ENCODE measurements at places on chromosomes 2 and 18.

DNA sequence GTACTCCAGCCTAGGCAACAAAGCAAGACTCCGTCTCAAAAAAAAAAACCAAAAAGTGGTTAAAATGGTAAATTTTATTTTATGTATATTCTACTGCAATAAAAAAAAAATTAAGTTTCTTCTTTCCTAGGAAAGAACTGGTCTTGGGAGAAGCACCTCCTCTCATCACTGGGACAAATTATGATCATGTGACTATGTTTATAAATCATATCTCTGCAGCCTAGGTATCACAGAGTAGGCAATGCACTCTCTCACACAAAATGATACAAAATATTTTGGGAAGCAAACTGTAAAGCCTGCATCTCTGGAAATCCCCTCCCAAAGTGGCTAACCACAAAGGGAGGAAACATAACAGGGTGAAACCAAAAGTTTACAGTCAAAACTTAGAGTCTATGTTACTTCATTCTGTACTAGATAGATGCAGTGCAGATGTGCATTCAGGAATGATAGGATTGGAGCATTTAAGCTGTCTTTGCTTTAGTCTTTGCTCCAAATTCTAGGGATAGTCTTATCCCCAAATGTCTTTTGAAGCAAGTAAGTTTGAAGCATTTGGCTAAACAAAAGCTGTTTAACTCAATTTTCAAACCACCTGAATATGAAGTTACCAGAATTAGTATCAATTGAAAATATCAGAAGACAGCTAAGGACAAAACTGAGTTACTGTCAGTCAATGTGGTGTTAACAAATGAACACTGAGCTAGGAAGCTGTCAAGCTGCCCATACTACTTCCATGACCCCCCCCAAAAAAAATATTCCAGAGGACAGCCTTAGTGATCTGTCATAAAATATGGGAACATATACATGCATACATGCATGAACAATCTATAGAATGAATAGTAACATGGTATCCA lies 21.1 kb upstream of the MALT1 start:
- no peak for DNase-seq

GRCh38 chr2:12289120-12289802 lies 427.5 kb upstream of the TRIB2 start:
- no peak for DNase-seq

DNA sequence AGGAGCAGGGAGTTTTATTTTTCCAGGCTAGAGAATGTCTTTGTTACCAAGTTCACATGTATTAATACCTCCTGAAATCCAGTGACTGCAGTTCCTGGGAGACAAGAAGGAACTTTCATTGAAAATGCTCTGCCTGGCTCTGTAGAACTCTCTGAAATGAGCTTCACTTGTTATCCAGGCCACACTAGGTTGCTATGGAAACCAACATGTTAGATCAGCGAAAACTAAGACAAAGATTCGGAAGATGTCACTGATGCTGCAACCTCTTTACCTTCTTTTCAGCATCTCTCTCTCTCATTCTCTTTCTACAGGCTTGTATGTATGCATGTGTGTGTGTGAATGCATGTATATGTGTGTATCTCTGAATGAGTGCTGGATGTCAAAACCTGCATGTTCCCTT lies 218.5 kb downstream of the TRIB2 start:
- no peak for DNase-seq

- DNase-seq: no peak
Observed at GRCh38 chr2:226652369-226652768, 147.3 kb downstream of the IRS1 start.

DNA sequence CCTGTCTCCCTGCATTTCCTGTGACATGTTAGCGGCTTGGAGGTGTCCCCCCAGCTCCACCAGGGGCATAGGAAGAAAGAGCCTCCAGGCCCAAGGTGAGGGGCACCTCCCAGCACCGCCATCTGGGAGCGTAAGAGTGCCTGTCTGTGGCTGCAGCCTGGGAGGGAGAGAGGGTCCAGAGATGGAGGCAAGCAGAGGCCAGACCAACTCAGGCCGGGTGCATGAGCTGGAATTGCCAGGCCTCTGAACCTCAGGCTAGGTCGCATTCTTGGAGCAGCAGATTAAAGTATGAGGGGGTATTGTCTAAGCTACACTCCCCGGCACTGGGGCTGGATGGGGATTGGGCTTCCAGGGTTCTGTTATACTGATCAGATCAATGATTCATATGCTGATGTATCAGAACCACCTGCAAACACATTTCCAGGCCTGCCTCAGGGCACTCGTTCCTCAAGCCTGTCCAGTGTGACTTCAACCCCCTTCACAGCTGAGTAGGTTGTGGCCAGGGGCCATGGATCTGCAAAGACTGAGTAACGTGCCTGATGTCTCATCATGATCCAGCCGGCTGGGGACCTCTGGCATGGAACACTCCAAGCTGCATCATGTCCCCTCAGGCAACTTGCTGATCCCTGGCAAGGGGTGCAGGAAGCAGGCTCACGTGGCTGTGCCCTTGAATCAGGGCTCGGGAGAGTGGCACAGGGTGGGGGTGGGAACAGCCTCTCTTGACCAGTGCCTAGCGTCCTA lies 73.2 kb downstream of the HS1BP3 start:
- no peak for DNase-seq
